Stimulated activated CD8-positive, alpha-beta memory T cell treated with anti-CD3 and anti-CD28 coated beads, Interleukin-15, amount 100 ng/mL, for 1 hour (primary cell): ENCODE measurements at places on chromosomes 2 and 18.

GRCh38 chr2:196182439-196183171, 11.2 kb upstream of the STK17B start:
- no peak for DNase-seq

- no peak for DNase-seq
These were observed 3.3 kb upstream of the SATB2 start for GRCh38 chr2:199460846-199461710.

GRCh38 chr18:28855989-28856388, 679.1 kb upstream of the CDH2 start:
- no peak for DNase-seq

- no peak for DNase-seq
These were observed 6.9 kb downstream of the SCN7A start for GRCh38 chr2:166487171-166487570.

DNA sequence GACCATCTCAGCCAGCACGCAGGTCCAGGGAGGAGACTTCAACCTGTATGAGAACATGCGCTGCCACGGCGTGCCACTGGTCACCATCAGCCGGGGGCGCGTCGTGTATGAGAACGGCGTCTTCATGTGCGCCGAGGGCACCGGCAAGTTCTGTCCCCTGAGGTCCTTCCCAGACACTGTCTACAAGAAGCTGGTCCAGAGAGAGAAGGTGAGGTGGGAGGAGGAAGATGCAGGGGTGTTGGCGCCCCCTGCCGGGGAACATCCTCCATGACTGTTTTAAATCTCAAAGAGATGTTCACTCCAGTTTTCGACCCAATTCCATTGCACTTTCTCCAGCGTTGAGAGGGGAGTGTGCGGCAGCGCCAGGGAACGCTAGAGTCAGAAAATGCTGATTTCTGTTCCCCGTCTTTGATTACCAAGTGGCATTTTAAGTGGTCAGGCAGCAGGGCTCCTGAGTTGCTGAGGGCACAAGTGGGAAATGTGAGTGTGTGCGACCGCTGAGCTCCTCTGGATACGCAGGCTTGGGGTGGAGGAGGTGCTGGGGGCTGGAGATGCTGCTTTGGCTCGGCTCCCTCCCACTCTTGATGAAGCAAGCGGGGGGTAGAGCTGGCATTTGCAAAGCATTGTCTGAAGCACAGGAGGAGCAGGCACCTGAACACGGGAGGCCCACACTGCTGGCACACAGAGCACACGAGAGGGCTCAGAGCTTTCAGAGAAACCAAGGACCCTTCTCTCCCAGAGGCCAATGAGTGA, 27.7 kb upstream of the MAPRE3 start:
- DNase-seq: peak; percentile 32

GRCh38 chr2:227881866-227882517, 10.6 kb downstream of the DAW1 start:
- no peak for DNase-seq

- no peak for DNase-seq
These were observed 18.8 kb upstream of the TEX44 start for GRCh38 chr2:231573698-231574421.

DNA sequence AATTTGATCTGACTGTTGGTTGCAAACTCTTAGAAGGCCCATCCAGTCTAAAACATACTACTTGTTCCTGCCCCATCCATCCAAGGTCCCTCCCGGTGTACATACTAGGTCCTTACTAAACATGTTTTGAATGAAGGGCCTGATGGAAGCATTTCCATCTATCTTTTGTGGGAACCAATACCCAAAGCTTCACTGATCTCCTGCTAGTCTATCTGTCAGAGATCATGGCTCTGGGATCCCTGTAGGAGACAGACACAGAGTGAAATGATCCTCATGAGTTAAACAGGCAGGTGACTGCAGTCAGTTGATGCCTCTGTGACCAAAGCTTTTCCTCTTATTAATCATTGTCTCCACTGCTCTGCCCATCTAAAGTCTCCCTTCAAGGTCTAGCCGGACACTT, 115.0 kb downstream of the ST6GAL2 start:
- no peak for DNase-seq

- DNase-seq: no peak
These were observed 101.4 kb downstream of the MTX2 start for GRCh38 chr2:176370467-176371171.

GRCh38 chr18:48949606-48950535, 894 bp downstream of the SMAD7 start:
- DNase-seq: no peak

DNA sequence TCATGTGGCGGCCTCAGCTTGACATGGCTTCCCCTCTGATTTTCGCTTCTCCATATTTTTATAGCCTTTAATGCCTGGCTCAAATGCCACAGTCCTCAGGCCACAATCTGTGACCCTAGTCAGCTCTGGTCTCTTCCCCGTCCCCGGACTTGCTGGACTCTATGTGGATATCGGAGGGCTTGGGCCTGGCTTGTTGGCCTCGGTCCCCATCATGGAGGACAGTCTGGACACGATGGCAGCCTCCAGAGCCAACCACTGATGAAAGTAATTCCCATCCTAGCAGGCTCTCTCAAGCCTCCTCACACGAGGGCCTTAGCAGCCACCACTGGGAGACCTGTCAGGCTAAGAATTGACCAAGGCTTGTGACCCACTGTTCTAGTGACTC, 61.6 kb downstream of the LPIN1 start:
- no peak for DNase-seq

GRCh38 chr18:59612381-59612780, 84.8 kb downstream of the CCBE1 start:
- no peak for DNase-seq

- DNase-seq: no peak
These were observed 48.1 kb downstream of the KCNE4 start for GRCh38 chr2:223100061-223100511.

GRCh38 chr2:232026910-232027309, 65.4 kb downstream of the DIS3L2 start:
- DNase-seq: no peak

- DNase-seq: no peak
These were observed 435.7 kb upstream of the SETBP1 start for GRCh38 chr18:44245019-44245418.
